Stimulated activated CD4-positive, alpha-beta T cell treated with anti-CD3 and anti-CD28 coated beads, Interleukin-2, amount 100 ng/mL, for 4 hours (primary cell): ENCODE measurements at places on chromosomes 2 and 18.

- DNase-seq = no peak
Measured at GRCh38 chr2:237766340-237766739, 32.2 kb upstream of the RBM44 start.

DNA sequence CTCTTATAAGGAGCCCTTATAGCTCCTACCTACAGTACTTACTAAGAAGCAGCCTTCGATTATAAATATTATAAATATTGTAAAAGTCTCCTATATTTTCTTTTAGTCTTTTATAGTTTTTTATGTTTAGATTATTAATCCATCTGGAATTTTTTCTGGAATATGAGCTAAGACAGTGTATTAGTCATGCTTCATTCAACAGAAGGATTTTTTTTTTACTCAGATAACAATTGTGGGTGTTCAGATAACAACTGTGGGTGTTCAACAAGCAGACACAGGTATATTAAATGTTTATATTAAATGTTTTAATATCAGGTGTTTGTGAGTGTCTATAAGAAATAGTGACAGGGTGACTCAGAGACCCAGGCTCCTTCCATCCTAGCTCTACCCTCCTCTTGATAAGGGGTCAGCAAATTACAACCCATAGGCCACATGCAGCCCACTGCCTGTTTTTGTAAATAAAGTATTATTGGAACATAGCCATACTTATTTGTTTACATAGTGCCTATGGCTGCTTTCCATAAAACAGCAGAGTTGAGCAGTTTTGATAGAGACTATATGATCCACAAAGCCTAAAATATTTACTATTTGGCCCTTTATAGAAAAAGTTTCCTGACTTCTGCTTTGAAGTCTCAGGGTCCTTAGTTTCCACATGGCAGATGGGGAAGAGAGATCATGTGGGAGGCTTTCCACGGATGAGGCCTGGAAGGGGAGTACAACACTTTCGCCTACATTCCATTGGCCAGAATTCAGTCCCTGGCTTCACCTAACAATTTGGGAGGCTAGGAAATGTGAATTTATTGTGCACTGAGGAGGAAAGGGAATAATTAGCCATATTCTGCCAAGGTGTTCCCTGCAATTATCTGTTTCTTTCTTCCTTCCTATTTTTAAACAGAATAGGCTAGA, 4.3 kb upstream of the SPATS2L start:
- no peak for DNase-seq

- DNase-seq = no peak
Measured at GRCh38 chr2:152063325-152063924, 35.4 kb downstream of the CACNB4 start.

DNA sequence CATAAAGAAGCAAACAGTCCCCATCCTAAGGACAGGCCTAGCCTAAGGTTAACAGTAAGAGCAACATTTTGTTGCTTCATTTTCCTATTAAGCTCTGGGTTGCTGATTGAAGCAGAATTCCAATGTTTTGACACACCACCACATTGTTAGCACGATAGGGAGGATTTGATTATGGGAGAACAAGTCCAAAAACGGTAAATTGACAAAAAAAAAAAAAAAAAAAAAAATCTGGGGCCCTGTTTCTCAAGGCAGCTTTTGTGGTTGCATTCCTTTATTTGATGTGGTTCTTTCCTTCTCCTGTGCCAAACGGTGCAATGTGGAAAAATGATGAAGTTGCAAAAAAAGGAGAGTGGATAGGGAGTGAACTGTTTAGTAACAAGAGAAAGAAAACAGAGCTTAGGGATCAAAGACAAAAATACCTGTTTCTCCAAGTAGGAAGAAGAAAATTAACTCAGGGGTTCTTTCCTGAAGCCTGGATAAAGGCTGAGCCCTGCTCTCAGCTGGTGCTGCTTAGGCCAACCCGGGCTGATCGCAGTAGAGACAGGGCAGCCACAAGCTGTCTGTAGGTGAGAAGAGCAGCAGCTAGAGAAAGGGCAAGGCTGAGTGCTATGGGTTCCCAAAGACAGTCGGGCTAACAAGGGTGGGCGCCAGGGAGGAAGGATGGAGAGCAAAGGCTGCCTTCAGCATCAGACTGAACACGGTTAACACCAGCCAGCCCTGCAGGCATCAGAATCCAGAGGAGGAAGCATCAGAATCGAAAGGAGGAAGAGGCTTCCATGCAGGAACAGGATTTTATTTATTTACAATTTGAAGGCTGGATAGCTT, 167.8 kb upstream of the FOSL2 start:
- no peak for DNase-seq

DNA sequence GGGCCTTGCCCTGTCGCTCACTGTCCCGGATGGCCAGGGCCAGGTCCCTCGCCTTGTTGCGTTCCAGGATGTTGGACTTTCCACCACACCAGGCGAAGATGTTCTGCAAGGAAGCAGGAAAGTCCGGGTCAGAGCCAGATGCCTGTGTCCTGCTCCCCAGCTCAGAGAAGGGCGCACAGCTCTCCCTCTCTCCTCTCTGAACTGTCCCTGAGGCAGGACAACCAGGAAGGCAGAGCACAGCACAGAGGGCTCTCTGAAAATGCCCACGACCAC, 11.0 kb downstream of the CAPG start:
- DNase-seq = no peak

GRCh38 chr2:191656391-191656790, 21.5 kb upstream of the NABP1 start:
- DNase-seq = no peak

DNA sequence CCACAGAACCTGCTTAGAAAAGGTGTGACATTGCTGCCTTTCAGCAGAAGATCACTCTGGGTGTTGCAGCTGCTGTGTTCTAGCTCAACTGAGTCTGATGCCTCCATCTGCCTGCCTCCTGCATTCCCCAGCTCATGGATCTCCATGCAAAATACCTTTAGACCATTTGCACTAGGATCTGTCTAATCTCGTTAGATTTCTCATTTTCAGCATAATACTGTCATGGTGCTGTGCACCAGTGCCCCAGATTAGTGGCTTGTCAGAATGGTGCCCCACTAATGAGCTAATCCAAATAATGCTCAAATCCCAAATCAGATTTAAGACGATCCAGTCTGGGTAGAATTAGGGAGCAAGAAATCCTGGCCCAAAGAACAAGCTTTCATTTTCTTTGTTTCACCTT, 284.4 kb upstream of the PARD3B start:
- no peak for DNase-seq

DNA sequence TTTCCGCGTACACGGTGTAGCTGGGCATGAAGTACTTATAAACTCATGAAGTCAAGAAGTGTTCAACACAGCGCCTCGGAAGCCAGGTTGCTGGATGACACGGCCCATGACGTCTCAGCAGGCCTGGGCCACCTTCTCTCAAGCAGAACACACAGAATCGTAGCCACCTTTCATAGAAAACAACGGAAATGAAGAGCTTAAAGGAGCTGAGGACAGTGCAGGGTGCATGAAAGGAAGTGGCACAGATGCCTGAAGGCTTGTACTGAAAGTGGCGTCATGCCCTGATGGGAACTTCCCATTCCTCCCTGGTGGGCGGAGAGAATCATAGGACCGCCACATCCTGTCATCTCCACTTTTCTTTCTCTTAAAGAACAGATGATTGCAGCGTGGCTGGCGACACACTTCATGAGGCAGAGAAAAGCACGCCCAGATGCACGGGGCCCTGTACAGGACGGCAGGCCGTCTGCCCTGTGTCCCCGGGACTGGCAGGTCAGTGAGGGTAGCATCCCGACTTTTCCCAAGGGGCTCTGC, 31.1 kb downstream of the HDAC4 start:
- DNase-seq = peak; percentile 69

GRCh38 chr2:48425402-48425801, 104.6 kb upstream of the STON1 start:
- no peak for DNase-seq

GRCh38 chr2:7825591-7826312, 856.1 kb upstream of the ID2 start:
- DNase-seq = no peak

- DNase-seq = no peak
Measured at GRCh38 chr2:203361922-203362321, 33.7 kb downstream of the ABI2 start.

DNA sequence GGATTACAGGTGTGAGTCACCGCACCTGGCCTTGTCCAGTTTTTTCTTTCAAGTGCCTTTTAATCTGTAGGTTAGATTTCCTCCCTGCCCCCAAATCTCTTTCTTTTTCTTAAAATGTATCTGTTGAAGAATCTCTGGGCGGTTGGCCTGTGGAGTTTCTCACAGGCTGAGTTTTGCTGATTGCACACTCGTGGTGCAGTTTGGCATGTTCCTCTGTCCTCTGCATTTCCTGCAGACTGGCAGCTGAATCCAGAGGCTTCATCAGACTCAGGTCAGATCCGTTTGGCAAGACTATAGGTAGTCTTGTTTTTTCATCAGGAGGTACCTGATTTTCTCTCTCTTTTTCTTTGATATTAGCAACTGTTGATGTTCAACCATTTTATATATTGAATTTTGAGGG, 5.5 kb downstream of the CASP10 start:
- no peak for DNase-seq

- DNase-seq = no peak
Measured at GRCh38 chr2:28085201-28085600, 194.7 kb downstream of the BABAM2 start.

GRCh38 chr18:79380816-79381806, 14.6 kb upstream of the NFATC1 start:
- DNase-seq = peak; percentile 59

DNA sequence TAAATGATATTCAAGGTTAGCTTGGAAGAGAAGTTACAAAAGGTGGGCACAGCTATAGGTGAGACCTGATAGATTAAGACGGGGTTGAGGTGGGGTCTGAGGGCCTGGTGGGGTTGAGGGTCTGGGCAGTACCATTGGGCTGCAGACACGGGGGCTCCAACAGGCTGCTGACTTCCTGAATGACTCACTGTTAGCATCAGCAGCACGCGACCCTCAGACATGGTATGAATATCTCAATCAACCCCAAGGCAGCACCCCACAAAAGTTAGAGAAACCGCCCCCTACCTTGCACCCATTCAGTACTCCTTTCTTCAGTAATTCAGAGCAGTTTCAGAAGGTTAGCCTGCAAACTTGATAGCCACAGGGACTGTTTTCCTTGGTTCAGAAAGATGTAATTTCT, 10.8 kb upstream of the NCK2 start:
- no peak for DNase-seq

DNA sequence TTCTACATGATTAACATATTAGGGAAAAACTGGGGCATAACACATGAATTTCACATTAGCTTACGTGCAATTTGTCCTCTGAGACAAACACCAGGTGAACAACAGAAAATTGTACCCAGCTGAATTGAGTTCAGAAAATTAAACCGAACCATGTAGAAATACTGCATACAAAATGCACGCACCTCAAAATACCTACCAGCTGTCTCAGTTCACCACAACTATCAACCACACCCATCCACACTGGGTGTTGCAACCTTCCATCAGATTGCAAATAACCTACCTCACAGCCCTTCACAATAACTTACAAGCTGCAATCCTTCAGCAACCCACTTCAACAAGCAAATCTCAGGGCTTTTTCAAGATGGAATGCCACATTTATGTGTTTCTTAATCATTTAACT, 55.9 kb downstream of the UNC50 start:
- peak; percentile 16 for DNase-seq

DNA sequence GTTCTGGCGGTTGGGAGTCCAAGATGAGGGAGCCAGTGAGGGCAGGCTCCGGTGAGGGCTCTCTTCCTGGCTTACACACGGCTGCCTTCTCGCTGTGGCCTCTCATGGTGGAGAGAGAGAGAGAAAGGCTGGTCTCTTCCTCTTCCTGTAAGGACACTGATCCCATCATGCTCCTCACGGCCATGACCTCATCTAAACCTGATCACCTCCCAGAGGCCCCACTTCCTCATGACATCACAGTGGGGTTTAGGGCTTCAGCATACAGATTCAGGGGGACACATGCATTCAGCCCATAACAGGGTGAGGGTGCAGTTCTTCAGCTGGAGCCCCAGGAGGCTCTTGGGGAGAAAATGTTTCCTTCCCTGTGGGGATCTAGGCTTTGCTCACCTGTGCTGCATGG, 29.2 kb downstream of the AGAP1 start:
- no peak for DNase-seq

GRCh38 chr2:218035463-218036100, 32.8 kb upstream of the TNS1 start:
- DNase-seq = no peak

DNA sequence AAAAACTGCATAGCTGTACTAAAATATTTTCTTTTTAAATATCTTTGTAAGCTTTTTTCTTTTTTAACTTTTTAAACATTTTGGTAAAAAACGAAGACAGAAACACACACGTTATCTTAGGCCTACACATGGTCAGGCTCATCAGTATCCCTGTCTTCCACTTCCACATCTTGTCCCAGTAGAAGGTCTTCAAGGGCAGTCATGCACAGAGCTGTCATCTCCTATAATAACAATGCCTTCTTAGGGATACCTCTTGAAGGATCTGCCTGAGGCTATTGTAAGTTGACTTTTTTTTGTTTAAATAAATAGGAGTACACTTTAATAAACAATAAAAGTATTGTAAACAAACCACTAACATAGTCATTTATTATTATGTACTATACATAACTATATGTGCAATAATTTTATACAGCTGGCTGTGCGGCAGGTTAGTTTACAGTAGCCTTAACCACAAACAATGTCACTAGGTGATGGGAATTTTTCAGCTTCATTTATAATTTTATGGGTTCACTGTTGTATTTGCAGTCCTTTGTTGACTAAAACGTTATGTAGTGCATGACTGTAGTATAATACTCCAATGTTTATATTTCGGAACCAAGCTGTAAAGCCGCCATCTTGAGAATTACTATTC, 124.4 kb downstream of the MAP4K4 start:
- DNase-seq = no peak

DNA sequence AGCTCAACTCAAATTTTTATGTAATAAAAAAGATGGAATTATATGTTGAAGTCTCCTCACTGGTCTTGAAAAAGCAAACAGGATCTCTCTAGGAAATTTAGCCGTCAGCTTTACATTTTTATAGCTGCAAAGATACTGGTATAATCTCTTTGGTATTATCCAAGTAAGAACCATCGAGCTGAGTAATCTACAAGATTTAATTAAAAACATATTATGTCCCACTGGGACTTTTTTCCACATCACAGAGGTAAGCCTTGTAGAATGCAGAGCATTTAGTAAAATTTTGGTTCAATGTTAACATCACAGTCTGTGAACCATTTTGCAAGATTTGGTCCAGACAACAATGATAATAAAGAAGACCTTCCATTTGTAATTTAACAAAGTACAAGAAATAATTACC, 162.6 kb upstream of the SLC39A10 start:
- DNase-seq = no peak

DNA sequence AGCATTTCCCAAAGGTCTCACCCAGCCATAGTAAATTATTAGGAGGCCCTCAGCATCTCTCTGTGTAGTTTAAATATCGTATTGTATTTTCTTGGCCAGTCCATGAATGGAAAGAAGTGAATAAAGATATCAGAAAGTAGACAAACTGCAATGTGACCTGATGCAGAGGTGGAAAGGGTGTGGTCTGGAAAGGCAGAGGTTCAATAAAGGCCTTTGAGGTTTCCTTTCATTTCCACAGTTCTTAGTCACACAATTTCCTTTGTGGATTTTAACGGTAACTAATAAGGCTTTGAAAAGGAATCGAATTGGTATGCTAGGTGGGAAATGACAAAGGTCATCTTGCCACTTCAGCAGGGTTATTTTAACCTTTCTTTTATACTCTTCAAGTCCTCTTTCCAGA, 20.1 kb upstream of the WIPF1 start:
- no peak for DNase-seq
